ENCODE measurements at places on chromosomes 12 and 14. TPM values are rescaled to one million over a fixed set of nuclear protein-coding genes. Genes with fewer than 3 reads are reported as not detected.

The BDKRB1 gene
- not detected for total RNA-seq

The RNASE2 gene
- total RNA-seq = not detected

The SSPN gene
- total RNA-seq = 17.3 TPM

The DAO gene
- 1.4 TPM for total RNA-seq

The NOS1 gene
- total RNA-seq = 0.17 TPM

The OAS2 gene
- total RNA-seq = 0.44 TPM

The IFNG-AS1 gene
- total RNA-seq = not detected

The CD27 gene
- total RNA-seq = 2.0 TPM

The FGD4 gene
- total RNA-seq = 30.0 TPM

The MGP gene
- 27.7 TPM for total RNA-seq

The POTEG gene
- 0.44 TPM for total RNA-seq

The CD163L1 gene
- total RNA-seq = 1.3 TPM

The CLEC2D gene
- 21.5 TPM for total RNA-seq

The C14orf132 gene
- 74.6 TPM for total RNA-seq

The NTF3 gene
- 2.3 TPM for total RNA-seq

The FAM186B gene
- total RNA-seq = 1.8 TPM

The CLEC12A gene
- not detected for total RNA-seq

The HOTAIR gene
- total RNA-seq = 0.94 TPM

The MYO1H gene
- 0.25 TPM for total RNA-seq

The RHEBL1 gene
- not detected for total RNA-seq

The OASL gene
- total RNA-seq = not detected

The MYBPC1 gene
- 4.0 TPM for total RNA-seq

The BIN2 gene
- total RNA-seq = 0.13 TPM

The SIRT4 gene
- total RNA-seq = 3.3 TPM

The ACVRL1 gene
- 0.67 TPM for total RNA-seq

The EIF2S3B gene
- total RNA-seq = 1.3 TPM

The FRMD6 gene
- 3.4 TPM for total RNA-seq

The SOCS2 gene
- total RNA-seq = 16.8 TPM

The PPP1R1A gene
- 1.1 TPM for total RNA-seq

The ZDHHC22 gene
- total RNA-seq = 1.7 TPM

The PMCH gene
- not detected for total RNA-seq

The CLBA1 gene
- 10.4 TPM for total RNA-seq

The LALBA gene
- not detected for total RNA-seq

The NXPH4 gene
- total RNA-seq = 12.1 TPM

Data from motor neuron (in vitro differentiated cells).